T-cell (primary cell): ENCODE measurements at places on chromosomes 2 and 18. TPM values are rescaled to one million over a fixed set of nuclear protein-coding genes. Genes with fewer than 3 reads are reported as not detected.

DNA sequence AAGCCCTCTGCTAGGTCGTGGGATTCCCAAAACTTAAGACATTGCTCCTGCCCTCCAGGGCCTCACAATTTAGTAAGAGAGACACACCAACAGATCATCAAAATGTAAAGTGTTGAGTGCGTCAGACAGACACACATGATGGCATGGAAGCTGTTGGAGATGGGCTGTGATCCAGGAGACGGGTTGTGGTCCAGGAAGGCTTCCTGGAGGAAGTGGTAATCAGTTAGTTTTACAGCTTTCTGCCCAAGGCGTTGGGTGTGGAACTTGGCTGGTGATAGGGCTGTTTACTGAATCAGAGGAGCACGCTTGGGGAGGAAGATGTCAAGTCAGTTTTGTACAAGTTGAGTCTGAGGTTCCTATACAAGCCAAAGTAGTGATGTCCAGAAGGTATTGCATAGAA is 24.0 kb upstream of the GLI2 start:
- no peak overlapping the region for H3K27ac ChIP-seq
- no peak for DNase-seq
- no peak overlapping the region for H3K4me3 ChIP-seq

DNA sequence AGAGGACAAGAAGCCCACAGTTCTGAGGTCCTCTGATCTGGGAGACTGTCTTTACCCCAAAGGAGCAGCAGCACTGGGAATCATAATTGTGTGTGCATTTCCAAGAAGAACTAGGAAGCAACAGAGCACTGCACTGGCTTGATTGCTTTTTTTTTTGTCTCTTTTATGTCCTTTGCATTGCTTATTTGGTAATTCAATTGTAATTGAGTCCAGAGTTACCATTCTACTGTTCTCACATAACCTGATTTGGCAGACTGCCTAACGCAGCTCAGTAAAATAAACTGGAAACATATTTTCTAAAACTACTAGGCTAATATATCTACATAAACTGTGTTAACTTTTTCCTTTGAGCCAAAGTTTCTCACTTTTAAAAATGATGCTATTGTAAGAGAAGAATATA is 190.3 kb upstream of the SLC8A1 start:
- H3K4me3 ChIP-seq, result no peak overlapping the region
- DNase-seq, result no peak
- no peaks in the 10 kb centered on the region for H3K36me3 ChIP-seq
- no peak overlapping the region for H3K27ac ChIP-seq
- H3K27me3 ChIP-seq, result no peaks in the 10 kb centered on the region

- H3K4me3 ChIP-seq, result peak overlapping the region; percentile 80
- H3K27me3 ChIP-seq, result no peaks in the 10 kb centered on the region
- no peak for DNase-seq
- peaks cover 25% of the 10 kb centered on the region for H3K4me1 ChIP-seq
Measured at GRCh38 chr2:190882856-190883582, 2.4 kb downstream of the GLS start.

DNA sequence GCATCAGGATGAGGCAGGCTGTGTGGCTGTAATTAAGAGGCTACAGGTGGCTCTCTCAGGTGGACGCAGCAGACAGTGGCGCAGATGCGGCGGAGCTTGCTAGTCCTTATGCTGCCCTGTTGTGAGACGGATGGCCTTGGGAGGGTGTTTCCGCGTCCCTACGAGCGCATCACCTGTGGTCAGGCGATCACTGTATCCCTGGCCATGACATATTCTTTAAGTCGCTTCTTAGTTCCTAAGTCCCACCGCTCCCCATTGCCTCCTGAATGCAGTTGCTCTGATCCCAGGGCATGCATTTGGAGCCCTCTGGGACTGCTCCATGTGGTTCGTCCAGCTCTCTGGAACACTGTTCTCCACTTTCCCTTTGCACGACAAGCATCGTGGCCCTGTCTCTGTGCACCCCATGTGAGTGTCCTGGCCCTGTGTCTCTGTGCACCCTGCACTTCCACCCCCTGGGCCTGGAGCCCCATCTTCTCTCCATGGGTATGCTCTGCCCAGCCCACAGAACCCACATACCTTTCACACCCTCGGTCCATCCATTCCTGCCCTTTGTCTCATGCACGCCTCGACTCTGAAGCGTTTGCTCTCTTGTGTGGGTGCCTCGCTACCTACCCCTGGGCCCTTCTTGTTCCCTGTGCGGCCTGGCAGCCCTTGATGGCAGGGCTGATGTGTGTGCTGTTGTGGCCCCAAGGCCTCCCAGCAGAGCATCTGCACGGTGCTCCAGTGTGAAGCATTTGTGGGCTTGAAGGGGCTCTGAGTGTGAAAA is 74.4 kb downstream of the SH3RF3 start:
- no peaks in the 10 kb centered on the region for H3K27me3 ChIP-seq
- no peak overlapping the region for H3K4me3 ChIP-seq
- no peak for DNase-seq

GRCh38 chr2:8445580-8445979 is 236.3 kb upstream of the ID2 start:
- no peak overlapping the region for H3K27ac ChIP-seq

- peak overlapping the region; percentile 6 for H3K27ac ChIP-seq
- no peaks in the 10 kb centered on the region for H3K36me3 ChIP-seq
- H3K4me1 ChIP-seq, result peaks cover 2% of the 10 kb centered on the region
- H3K27me3 ChIP-seq, result no peaks in the 10 kb centered on the region
- H3K4me3 ChIP-seq, result no peak overlapping the region
Measured at GRCh38 chr2:161979490-161979889, 94.5 kb downstream of the DPP4 start.

DNA sequence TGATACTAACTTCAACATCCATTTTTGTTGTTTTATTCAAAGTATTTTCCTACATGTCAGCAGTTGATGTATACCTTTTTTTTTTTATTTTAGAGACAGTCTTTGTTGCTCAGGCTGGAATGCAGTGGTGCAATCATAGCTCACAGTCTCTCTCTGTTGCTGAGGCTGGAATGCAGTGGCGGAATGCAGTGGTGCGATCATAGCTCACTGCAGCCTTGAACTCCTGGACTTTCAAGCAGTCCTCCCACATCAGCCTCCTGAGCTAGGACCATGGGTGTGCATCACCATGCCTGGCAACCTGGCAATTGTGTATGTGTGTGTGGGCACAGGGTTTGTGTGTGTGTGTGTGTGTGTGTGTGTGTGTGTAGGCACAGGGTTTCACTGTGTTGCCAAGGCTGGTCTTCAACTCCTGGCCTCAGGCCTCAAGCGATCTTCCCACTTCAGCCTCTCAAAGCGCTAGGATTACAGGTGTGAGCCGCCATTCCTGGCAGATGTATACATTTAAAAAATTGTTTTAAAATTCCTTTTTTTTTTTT is 24.8 kb downstream of the SANBR start:
- H3K36me3 ChIP-seq, result no peaks in the 10 kb centered on the region
- no peaks in the 10 kb centered on the region for H3K4me1 ChIP-seq
- no peaks in the 10 kb centered on the region for H3K27me3 ChIP-seq

- H3K4me3 ChIP-seq, result no peak overlapping the region
- H3K27me3 ChIP-seq, result no peaks in the 10 kb centered on the region
- DNase-seq, result no peak
- no peaks in the 10 kb centered on the region for H3K4me1 ChIP-seq
Measured at GRCh38 chr2:54755641-54756326, 32.3 kb downstream of the EML6 start.

- no peaks in the 10 kb centered on the region for H3K27me3 ChIP-seq
- DNase-seq, result no peak
- no peak overlapping the region for H3K4me3 ChIP-seq
- H3K27ac ChIP-seq, result no peak overlapping the region
Measured at GRCh38 chr2:167271932-167272331, 383.7 kb downstream of the XIRP2 start.

DNA sequence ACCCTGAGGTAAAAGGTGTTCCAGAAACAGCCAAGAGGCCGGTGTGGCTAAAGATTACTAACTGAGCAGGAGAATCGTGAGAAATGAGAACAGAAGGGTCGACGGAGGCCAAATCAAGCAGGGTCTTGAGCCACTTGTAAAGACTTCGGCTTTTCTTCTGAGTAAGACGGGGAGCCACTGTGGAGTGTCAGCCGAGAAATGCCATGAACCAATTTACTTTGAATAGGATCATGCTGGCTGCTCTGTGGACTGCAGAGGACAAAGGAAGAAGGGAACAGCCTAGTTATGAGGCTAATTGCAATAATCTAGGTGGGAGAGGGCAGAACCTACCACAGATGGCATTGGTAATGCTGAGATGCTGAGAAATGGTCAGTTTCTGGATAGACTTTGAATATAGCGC is 16.8 kb downstream of the VIT start:
- H3K4me1 ChIP-seq, result no peaks in the 10 kb centered on the region
- DNase-seq, result no peak
- no peak overlapping the region for H3K4me3 ChIP-seq
- no peaks in the 10 kb centered on the region for H3K27me3 ChIP-seq

DNA sequence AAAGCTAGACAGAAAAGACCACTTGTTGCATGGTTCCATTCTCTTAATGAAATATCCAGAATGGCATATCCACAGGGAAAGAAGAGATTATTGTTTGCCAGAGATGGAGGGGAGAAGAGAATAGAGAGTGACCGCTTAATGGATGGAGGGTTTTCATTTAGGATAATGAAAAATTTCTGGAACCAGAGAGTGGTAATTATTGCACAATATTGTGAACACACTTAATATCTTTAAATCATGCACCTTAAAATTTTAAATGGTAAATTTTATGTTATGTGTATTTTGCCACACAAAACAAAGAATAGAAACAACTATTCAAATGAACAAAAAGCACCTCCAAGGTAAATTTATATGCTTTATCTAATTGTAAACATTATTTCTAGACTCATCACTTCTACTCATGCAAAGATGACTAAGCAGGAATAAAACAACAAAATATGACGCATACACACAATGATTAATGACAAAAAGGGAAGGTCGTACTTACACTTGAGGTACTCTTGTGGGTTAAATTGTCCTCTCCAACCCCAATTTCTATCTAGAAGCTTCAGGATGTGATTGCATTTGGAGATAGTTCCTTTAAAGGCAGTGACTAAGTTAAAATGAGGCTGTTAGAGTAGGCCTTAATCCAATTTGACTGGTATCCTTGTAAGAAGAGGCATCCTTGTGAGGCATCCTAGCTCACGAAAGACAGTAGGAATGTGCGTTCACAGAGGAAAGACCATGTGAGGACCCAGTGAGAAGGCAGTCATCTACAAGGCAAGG is 18.7 kb upstream of the DHRS9 start:
- no peaks in the 10 kb centered on the region for H3K4me1 ChIP-seq
- no peaks in the 10 kb centered on the region for H3K27me3 ChIP-seq
- no peak overlapping the region for H3K27ac ChIP-seq
- no peak for DNase-seq
- no peaks in the 10 kb centered on the region for H3K36me3 ChIP-seq
- H3K4me3 ChIP-seq, result no peak overlapping the region

- no peaks in the 10 kb centered on the region for H3K4me1 ChIP-seq
- H3K36me3 ChIP-seq, result no peaks in the 10 kb centered on the region
- no peak overlapping the region for H3K4me3 ChIP-seq
- no peak overlapping the region for H3K27ac ChIP-seq
Measured at GRCh38 chr2:191122638-191123294, 28.0 kb downstream of the STAT4 start.

- no peak for DNase-seq
- no peak overlapping the region for H3K27ac ChIP-seq
- H3K4me1 ChIP-seq, result no peaks in the 10 kb centered on the region
- H3K27me3 ChIP-seq, result no peaks in the 10 kb centered on the region
- no peaks in the 10 kb centered on the region for H3K36me3 ChIP-seq
- no peak overlapping the region for H3K4me3 ChIP-seq
Measured at GRCh38 chr2:160694221-160694620, 200.6 kb upstream of the RBMS1 start.

DNA sequence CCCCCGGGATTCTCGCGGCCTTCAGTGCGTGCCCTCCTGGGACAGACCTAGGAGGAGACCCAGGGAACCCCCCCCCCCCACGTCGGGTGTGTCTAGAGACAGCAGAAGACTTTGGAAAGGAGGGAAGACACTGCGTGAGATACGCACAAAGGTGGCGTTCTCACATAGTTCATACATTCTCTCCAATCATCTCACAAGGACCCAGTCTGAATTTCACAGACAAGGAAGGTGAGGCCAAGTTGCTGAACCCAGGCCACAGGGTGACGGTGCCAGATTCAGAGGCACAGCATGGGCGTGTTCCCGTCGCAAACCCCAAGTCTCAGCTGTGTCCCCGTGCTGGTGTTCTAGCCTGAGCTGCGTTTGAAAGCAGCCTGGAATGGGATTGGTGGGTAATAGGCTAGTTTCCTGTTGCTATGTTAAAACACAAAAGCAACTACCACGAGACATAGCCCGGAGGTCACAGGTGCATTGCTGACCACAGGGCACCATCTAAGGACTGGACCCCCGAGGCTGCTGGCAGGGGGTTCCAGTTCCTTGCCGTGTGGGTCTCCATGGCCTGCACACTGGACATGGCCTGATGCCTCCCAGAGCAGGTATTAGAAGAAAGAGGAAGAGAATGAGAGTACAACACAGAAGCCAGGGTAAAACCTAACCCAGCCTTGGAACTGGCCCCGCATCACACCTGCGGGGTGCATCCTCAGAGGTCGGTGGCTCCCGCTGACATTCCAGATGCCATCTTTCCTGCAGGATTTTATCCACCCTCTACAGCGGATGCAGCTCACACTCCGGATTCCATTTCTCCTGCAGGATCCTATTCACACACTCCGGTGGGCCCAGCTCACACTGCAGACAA is 1.1 kb upstream of the PXDN start:
- no peaks in the 10 kb centered on the region for H3K4me1 ChIP-seq
- H3K36me3 ChIP-seq, result no peaks in the 10 kb centered on the region
- H3K4me3 ChIP-seq, result no peak overlapping the region
- DNase-seq, result no peak
- no peak overlapping the region for H3K27ac ChIP-seq

The KCNE4 gene
- total RNA-seq, result not detected

The RPRM gene
- total RNA-seq, result 0.16 TPM

The C2orf78 gene
- total RNA-seq, result not detected
